ENCODE measurements at places on chromosomes 5 and 9. TPM values are rescaled to one million over a fixed set of nuclear protein-coding genes. Genes with fewer than 3 reads are reported as not detected.

- peak; percentile 30 for DNase-seq
These were observed 111.1 kb downstream of the RGS3 start for GRCh38 chr9:113574441-113575262.

DNA sequence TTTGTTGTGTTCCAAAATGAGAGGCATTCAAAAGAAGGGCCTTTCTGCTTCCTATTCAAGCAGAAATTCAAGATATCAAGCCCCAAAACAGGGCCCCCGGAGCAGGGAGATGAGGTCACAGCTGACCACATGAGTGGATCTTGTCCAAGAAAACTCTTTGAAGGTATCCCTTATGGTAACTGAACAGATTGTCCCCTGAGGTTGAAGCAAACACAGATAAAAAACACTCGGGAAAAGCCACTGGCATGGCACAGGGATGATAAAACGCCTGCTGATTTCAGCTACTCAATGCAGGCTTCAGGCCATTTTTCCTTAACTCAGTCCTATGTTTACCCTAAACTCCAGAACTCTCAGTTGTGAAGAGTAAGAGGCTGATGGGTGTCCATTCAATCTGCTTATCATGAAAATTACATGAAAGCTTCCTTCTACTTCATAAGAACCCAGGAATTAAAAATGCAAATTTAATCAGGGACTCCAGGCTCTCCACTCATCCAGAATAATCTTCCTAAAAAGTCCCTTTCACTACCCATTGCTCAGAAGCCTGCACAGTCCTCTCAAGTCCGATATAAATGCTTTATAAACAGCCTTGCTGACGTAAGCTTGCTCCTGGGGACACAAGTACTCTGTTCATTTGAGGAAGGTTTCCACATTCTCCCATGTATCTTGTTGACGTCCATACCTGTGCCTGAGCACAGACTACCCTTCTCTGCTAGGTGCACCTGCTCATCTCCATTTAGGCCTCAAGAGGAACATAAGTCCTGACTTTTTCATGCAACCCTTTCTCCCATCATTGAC is 35.9 kb upstream of the SLC1A3 start:
- DNase-seq, result peak; percentile 78

DNA sequence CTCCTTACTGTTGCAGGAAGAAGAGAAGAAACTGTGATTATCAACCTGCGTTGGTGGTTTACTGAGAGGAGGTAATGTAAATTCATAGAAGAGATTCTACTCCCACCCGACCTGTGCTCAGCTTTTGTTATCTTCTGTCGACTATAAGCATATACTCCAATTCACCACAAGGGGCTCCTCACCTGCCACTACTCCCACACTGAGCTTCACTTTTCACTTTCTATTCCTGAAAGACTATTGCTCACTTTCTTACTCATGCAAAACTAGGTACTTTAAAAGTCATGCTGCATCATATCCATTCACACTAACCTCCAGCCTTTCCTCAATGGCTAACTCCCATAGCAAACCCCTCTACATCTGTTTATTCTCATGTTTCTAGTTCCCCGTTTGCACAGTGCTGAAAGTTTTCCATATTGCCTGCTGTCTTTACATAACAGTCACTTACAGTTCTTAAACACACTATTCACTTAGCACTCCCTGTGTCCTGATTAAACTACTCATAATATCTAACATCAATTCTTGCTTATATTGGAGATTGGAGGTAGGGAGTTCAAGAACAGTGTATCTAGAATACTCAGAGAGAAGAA is 1062.6 kb downstream of the NR2F1-AS1 start:
- peak; percentile 68 for DNase-seq

GRCh38 chr9:35611230-35611797 is 6.3 kb downstream of the TESK1 start:
- peak; percentile 32 for DNase-seq

GRCh38 chr5:90476391-90476790 is 1.7 kb downstream of the POLR3G start:
- DNase-seq, result no peak

DNA sequence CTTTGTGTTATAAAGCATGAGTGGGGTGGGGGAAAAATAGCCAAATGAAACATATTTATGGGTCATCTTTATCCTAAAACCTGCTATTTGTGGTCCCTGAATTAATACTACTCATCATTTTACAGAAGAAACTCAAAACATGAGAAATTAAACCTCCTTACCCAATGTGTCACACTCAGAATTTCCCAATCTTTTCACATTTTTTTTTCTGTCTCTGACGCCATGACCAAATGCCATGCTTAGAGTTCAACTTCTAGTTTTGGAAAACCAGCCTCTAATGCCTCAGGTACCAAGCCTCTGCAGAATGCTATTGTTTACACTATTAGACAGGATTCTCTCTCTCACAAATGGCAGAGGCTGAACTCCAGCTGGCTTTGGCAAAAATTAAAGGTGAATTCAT is 505.5 kb upstream of the WWC1 start:
- no peak for DNase-seq

DNA sequence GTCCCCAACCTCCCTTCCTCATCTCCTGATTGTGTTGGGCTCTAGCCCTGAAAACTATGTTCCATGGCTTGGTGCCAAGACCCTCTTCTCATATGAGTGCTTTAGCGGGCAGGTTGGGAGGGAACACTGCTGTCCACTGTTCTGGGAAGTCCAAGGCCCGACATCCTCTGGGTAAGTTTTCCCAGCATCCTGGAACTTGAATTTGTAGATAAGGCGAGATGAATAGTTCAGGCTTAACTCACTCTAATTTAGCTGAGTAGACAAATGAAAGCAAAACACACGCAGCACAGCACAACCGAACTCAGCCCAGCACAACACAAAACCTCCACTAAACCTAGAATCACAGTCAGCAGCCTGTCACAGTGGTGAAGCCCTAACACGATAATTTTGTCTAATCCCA is 95.3 kb upstream of the SLC28A3 start:
- DNase-seq, result no peak

DNA sequence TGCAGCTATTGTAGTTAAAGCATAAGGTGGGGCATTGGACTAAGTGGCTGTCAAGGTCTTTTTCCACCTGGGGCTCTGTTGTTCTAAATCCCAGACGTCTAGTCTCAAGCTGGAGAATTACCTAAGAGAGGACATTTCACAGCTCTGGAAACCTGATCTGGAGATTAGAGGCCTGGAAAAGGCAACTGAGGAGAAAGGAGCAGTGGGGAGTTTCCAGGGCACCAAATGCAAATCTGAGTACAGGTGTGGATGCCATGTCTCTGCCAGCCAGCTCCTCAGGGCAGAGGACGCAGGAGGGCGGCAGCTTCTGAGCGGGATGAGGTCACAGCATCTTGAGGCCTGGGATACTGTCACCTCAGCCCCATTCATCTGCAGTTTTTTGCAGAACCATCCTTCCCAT is 65.2 kb downstream of the PPARGC1B start:
- no peak for DNase-seq

DNA sequence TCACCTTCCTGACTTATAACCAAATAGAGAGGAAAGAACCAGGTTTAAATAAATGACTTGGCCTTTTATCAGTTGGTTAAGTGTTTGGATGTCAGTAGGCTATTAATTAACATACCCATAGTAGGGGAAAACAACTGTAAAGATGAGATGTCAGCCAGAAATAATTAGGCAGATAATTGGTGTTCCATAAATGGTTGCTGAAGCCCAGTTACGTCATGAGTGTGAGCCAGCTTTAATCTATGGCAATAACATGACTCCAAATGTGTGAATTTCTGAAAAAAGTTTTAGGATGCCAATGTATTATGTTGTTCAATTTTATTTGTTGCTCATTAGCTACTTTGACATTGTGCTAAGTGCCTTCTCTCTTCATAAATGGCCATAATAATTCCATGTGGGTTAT is 180.5 kb downstream of the FBXL7 start:
- no peak for DNase-seq

GRCh38 chr9:137114613-137115393 is at the start of gene DPP7:
Gene DPP7, minus strand, starts transcription at chr9:137114733. Its CDS starts 20 bp downstream, at chr9:137114713.
- DNase-seq, result peak; percentile 36

DNA sequence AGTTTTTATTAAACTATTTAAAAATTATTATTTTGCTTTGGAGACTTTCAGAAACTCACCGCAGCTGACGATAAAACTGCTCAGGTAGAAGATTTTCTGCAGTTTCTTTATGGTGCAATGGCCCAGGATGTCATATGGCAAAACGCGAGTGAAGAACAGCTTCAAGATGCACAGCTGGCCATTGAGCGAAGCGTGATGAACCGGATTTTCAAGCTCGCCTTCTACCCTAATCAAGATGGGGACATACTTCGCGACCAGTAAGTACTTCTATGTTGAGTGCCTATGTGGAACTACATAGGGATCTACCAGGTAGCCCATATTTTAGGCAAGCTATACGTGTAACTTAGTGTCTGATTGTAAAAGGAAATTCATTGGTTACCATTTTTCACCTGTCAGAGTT is 94.0 kb downstream of the GAPVD1 start:
- DNase-seq, result no peak

GRCh38 chr9:83472221-83472665 is 66.0 kb downstream of the FRMD3 start:
- DNase-seq, result peak; percentile 96

DNA sequence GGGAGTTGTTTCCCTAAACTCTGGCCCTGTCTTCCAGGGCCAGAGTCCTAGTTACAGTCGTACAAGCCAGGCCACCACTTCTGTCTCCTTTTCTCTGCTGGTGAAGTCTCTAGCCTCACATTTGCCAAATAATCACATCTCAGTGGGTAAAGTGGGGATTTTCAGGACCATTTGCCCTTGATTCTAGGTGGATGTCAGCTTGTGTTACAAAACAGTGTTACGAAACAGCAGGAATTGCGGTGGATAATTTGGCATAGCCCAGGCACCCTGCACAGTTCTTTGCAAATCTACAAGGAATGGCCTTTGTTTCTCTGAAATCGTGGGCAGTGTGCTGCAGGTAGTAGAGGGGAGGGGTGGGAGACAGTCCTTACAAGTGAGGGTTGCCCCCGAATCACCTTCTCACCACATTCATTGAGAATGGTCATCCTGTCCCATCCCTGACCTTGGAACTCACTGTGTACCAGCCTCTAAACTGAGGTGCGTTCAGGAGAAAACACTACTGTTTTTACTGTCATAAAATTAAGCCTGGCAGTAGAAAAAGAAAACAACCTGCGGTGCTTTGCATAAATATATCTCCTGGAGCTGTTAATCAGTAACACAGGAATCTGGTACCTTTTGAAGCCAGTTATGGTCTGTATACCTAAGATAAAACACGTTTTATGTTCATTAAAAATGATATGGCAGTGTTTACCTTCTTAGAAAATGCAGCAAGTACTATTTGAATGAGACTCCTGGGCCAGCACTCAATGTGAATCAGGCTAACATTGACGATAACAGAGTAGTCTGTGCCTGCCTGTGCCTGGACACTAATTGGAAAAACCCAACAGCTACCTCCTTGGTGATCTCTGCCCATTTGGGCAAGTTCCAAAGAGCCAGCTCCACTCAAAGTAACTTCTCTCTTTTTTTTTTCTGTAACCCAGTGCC is 44.3 kb downstream of the CYSTM1 start:
- DNase-seq, result no peak

- no peak for DNase-seq
These were observed 27.7 kb downstream of the LHX3 start for GRCh38 chr9:136177224-136177623.

DNA sequence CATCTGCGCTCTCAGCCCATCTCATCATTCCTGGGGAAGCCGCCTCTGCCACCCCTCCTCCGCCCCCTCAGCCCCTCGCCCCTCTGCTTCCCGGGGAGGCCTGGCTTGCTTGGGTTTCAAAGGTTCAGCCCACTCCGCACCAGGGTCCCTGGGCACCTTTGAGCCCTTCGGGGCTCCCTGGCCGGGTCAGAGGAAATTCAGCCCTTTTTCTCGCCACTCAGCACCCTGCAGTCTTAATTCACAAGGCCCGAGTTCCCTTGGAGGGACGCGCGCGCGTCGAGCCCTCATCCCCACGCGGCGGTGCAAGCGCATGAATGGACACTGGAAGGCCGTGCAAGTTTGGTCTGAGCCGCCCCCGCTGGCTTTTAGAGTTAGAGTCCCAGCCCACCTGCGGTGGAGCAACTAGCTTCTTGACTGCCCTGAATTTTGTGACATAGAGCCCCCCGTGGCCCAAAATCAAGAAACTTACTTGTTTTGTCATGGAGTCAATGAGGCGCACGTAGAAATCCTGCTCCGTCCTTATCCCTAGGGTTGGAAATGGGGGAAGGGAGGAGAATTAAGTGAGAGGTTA is 4.5 kb downstream of the EBF1 start:
- DNase-seq, result no peak

GRCh38 chr5:154520861-154521453 is 42.9 kb upstream of the HAND1 start:
- DNase-seq, result no peak

GRCh38 chr9:87796196-87796595 is 70.3 kb downstream of the CTSL start:
- DNase-seq, result no peak

DNA sequence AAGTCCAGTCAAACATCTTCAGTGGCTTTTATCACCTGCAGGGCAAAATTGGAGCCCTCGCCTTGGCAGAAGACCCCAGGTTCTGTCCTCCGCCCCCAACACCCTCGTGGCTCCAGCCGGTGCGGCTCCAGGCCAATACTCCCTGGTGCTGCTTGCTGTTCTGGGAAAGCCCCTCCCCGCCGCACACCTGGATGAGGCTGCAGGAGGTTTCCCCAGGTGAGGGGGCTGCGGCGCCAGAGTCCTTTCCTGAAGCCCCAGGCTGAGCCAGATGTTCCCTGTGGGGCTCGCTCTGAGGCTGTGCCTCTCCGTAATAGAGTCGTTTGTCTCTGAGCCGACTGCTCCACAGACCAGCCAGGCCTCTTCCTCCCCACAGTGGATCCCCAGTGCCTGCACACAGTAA is 375.4 kb upstream of the IRX1 start:
- DNase-seq, result no peak

DNA sequence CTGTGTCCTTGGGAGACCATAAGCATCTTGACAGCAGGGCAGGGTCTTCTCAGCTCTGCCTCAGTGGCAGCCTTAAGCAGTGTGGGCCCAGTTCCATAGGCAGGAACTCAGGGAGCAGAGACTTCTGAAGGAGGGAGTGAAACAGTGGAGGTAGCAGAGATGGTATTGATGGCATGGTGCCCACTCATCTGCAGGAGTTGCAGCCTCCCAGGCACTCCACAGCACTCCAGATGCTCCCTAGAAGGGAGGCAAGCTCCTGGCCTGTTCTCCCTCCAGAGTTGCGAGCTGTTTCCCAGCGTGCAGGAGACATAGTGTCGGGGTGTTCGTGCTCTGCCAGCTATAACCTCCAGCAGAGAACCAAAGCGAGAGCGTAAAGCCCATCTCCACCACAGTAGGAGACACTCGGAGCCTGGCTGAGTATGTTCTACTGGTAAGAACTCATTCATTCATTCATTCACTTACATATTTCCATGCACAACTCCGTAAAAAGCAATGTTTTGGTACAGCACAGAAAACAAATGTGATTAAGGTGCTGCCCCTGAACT is 31.4 kb upstream of the UNC5A start:
- no peak for DNase-seq

The PCDHB12 gene
- 3.6 TPM for total RNA-seq

The SURF1 gene
- 22.8 TPM for total RNA-seq

The CDK9 gene
- 37.0 TPM for total RNA-seq

The ITK gene
- total RNA-seq, result not detected

The MEF2C gene
- 14.5 TPM for total RNA-seq

The COL5A1 gene
- 56.0 TPM for total RNA-seq

The TUSC1 gene
- total RNA-seq, result 11.7 TPM

The ZNF79 gene
- total RNA-seq, result 8.4 TPM

The BAAT gene
- 0.06 TPM for total RNA-seq

The ORM1 gene
- not detected for total RNA-seq

The ACSL6 gene
- total RNA-seq, result not detected

The RIOK2 gene
- 20.2 TPM for total RNA-seq

The CER1 gene
- not detected for total RNA-seq

Data from LHCN-M2 (cell line).